ENCODE measurements at places on chromosomes 6 and 20.
A peak's percentile ranks its signal among the peaks of the same experiment; 100 is the strongest.

DNA sequence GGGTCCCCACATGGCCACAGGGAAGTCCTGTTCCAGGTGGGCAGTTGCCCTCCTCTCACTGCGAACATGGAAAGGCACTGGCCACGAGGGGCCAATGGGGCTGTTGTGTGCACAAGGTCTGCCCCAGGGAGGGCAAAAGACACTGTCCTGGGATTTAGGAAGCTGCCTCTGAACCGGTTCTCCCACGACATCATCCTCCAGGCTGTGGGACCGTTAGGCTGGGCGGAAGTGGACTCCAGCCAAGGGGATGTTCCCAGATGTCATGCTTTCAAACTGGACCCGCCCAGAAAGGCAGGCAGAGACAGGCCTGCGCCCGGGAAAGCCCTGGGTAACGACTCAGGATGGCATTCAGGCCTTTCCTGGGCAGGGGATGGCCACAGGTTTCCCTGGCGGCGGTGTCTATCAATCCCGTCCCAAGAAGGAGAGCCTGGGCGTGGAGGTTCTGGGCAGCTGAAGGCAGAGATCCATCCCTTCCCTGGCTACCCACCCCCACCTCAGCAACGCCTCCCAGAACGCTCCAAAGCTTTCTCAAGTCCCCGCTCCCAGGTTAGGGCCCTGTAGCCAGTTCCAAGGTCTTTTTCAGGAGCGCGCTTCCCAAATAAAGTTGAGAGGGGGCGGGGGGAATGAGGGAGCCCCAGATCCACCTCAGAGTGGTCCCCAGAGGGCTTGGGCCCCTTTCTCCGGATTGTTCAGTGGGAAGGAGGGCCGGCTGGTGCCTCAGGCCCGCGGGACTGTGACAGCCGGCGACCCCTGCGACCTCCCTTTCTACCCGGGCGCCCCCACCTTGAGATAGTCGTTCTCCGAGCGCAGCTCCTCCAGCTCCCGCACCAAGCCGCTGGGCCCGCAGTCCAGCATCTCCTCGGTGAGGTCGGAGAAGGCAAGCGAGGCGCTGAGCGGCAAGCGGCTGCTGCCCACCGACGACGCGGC is 13.8 kb upstream of the TLDC2 start:
- peak; percentile 67 for DNase-seq

DNA sequence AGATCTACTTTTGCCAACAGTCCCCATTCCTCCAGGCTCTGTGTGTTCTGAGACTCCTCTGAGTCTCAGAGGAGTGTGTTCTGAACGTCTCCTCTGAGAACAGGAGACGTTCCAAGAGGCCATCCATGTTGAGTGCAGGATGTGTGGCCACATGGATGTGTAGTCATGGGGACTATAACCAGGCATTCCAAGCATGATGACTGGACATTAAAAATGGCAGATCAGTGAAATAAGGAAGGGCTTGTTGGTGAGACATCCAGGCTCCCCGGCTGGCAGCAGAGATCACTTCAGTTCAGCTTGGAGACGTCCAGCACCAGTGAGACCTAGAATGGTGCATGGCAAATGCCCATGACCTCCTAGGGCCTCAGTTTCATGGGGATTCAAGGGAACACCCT is 34.3 kb upstream of the POU5F1 start:
- DNase-seq, result no peak

GRCh38 chr6:125164696-125165095 is 11.1 kb downstream of the TPD52L1 start:
- no peak for DNase-seq

GRCh38 chr6:37109714-37110499 is 60.0 kb upstream of the PIM1 start:
- DNase-seq, result no peak

GRCh38 chr20:25686081-25687067 is 10.3 kb downstream of the ZNF337 start:
- no peak for DNase-seq

- no peak for DNase-seq
Measured at GRCh38 chr20:60138256-60139220, 180.3 kb downstream of the CDH26 start.

- DNase-seq, result no peak
Measured at GRCh38 chr20:5113615-5113986, 6.2 kb downstream of the PCNA start.

DNA sequence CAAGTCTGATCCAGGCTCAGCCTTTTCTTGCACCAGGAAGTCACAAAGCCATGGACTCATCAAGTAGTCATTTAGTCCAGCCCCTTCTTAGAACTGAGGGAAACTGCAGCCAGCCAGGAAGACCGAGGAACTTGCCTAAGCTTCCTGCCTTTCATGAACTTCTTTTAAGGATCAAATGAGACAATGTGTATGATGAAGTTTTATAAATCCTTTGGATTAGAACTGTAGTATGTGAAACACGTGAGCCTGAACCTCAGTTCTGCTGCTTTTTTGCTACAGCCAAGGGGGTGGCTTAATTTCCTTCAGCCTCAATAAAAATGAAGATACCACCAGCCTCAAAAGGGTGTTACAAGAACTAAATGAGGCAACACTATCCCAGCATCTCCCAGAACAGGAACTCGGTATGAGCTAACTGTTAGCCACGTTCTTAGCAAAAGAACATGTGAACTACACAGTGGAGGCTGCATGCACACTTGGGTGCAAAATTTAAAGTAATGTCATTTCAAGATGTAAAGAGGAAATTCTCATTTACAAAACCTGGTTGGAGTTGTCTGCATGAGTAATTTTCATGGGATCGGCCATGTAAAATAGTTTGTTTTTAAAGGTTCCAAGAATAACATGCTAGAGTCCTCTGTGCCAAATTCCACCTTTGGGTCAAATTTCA is 76.0 kb upstream of the TBC1D7 start:
- DNase-seq, result no peak

GRCh38 chr6:142898927-142899895 is 45.8 kb downstream of the HIVEP2 start:
- no peak for DNase-seq

DNA sequence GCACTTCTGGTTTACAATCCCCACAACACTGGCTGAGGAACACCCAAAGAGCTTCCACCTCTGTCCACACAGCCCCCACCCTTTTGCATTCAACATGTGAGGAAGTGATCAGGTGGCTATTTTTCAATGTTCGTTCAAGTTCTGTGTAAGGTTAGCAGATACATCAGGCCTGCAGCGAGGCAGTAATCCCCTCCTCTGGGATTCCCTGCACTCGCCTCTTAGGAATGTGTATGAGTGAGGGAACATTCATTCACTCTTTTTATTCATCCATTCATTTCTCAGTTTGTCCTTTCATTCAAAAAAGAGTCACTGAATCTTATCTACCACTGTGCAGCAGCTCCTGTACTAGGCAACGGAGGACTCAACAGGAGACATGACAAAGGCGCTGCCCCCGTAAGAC is 236.4 kb upstream of the PRDM1 start:
- no peak for DNase-seq

DNA sequence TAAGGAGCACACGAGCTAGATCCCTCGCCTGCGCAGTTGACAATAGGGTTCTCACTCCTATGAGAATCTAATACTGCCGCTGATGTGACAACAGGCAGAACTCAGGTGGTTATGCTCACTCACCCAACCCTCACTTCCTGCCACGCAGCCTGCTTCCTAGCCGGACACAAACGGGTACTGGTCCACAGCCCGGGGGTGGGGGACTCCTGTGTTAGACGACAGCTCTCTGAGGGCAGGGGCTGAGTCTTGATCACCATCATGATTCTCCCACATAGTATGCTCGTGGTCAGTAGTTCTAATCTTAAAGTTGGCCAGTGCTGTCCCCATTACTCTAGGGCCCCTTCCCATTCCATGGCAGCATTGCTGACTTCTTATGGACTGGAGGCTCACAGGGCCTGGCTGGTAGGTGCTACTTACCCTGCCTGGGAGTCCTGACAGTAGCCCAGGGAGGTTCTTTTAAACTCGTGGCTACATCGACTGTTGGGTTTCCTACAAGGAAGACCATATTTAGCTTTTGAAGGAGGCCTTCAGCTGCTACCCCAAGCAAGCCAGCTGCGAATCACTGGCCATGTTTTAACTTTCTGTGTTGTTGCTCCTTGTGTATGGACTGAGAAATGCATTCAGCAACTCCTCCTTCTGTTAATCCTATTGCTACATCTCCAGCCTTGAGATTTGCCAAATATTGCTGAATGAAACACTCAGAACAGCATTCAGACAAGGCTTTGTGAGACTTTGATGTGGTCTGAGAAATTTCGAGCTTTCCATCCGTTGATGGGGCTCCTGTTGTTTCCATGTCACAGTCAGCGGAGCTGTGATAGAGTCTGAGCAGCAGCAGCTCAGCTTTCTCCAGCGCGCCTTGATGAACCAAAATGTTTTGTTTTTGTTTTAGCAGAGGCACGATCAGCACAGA is 300.3 kb downstream of the NRN1 start:
- DNase-seq, result no peak
